ENCODE measurements at places on chromosomes 11 and 22.

- DNase-seq, result no peak
These were observed 20.3 kb downstream of the FAM118B start for GRCh38 chr11:126231725-126232459.

GRCh38 chr11:7994581-7995278 is 7.6 kb downstream of the EIF3F start:
- DNase-seq, result no peak

DNA sequence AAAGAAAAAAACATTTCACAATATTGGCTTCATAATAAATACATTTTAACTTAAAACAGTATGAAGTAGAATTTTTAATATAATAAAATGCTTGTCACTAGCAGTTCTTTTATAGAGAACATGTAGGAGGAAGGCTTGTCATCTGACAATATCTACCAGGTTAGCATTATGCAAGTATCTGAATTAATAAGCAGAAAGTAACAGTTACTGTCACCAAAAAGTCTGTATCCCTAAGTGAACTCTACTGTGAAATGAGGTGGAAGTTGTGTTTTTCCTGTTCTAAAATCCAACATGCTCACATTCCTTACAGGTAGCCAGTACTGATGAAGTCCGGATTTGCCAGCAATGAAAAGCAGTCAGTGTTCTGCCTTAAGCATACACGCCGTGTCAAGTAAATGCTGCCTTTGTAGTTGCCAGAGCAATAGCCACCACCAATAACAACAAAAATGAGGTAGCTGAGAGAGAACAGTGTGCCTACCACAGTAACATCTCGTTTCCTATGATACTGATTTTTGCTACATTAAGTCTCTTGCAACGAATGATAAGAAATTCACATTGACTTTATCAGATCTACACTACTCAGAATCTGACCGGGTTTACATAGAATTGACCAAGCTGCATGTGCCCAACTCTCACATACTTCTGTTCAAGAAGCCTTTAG is 95.5 kb downstream of the SIK3 start:
- no peak for DNase-seq

DNA sequence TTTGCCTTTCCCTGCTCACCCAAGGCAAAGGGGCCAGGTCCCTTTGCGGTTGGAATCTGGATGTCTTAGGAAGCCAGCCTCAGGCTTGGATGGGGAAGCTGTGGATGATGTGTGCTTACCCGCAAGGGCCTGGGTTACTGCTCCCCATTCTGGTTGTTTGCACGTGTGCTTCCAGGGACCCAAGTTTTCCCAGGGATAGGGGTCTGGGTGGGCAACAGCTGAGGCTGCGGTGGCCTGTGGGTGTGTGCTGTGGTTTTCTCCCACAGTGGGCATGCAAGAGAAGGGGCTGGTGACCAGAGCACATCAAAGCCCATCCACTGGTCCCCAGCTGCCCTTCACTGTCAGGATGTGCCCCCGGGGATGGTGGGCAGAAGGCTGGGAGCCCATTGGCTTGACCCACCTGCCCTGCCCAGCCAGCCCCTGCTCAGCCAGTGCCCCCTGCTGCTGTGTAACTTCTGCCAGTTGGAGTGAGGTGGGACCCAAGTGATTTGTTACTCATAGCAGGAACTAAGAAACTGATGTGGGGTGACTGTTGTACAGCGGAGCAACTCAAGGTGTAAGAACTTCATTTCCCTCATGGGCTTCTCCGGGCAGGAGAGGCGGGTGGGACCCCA is 3.3 kb downstream of the CAPN5 start:
- no peak for DNase-seq

DNA sequence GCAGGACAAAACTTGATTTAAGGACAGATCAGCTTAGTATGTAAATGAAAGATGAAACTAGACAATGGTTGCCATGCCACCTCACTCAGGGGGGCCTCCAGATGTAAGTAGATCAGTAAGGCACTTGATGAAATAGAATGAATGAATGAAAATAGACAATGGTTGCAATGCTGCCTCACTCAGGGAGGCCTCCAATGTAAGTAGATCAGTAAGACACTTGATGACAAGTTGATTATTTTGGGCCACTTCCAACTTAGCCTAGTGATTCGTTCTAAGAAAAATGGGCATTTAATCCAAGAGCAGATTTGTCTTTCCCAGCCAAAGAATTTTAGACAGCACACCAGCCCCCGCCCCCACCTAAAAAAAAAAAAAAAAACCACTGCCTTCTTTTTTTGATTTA is 19.2 kb upstream of the SLC5A12 start:
- no peak for DNase-seq

DNA sequence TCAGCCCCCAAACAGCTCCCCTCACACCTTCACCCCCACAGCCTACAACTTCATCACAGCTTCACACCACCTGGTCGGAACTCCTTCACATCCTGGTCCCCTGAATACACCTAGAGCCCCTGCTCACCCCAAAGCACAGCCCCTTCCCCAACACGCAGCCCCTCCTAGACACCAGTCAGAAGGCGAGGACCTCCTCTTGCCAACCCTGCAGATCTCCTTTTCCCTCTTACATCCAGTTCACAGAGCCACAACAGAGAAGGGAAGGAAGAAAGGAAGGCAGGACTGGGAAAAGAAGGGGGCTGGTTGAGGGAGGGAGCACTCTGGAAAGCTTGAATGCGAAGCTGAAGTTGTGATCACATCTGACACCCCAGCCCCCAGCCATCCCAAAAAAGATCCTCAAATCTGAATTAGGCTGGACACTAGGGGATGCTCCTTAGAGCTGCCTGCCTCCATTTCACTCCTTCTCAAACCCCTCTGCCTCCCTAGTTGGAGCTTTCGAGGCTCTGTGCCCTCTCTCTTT is 629 bp downstream of the CCKBR start:
- DNase-seq, result no peak

- no peak for DNase-seq
These were observed 1335.9 kb downstream of the TBC1D22A start for GRCh38 chr22:48098243-48098920.

GRCh38 chr22:41243361-41243760 is 2.6 kb upstream of the CHADL start:
- no peak for DNase-seq

DNA sequence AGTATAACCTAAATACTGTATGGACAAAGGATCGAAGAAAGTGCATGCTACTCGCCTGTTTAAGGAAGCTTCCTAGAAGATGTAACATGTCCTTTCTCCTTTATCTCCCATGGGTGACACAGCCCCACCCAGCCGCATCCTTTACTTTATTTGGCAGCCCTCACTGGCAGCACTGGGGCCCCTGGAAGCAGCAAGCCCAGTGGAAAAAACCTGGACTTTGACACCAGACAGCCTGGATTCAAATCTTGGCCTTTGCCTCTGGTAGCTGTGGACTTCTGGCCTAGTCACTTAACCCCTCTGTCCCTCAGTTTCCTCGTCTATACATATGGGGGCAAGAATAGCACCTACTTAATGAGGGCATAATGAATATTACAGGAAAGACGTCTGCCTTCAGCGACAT is 67.1 kb downstream of the MYEOV start:
- no peak for DNase-seq

DNA sequence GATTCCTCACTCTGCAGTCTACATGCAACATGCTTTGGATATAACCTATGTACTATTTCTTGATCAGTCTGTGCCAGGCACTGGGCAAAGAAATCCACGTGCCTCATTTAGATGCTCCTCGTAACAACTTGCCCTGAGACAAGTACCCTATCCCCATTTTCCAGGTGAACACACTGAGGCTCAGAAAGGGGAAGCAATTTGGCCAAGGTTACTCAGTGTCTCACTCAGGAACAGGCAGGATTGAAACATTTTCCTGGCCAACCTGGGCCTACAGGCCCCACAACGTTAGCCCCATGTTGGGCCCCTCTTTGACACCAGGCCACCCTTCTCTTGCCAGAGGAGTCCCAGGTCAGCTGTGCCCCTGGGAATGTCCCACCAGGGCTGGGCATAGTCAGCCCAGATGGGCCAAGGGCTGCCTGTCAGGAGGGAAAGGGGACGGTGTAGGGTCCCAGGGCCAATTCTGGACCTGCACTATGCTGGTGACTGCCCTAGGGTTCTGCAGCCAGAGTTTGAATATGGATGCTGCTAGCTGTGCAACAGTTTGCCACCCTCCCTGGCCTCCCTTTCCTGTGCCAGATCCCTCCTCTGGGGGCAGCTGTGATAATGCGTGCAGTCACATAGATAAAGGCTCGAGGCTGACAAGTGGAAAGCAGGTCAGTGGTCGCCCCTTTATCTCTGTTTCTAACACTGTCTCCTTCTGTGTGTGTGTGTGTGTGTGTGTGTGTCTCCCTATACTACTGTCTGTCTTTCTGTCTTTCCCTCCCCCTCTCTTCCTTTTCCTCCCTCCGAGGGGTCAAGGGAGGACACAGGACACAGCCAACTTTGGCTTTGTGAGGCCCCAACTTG is 10.4 kb upstream of the EMID1 start:
- DNase-seq, result no peak

DNA sequence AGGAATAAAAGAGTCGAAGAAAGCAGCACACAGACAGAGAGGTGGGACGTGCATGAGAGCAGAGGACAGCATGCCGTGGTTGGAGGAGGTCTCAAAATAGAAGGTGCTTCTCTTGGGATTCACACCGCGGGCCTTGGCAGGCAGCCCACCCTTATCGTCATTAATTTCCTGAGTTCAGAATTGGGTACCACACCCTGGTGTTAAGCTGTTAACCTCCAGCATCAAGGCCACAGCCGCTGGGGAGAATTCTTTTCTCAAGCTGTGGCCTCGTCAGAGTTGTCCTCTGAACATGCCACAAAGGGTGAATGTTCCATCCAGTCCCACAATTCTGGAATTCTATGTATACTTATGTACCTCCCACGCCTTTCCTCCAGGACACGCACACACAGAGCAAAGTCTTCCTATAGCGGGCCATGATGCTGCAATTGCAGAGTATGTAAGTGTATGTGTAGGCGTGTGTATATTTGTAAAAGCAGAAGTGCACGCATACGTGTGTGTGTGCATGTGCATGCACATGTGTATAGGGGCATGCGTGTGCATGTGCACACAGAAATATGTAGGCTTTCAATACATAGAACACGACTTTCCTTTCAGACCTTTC is 39.0 kb downstream of the ADAMTS8 start:
- no peak for DNase-seq

- DNase-seq, result no peak
These were observed 96.1 kb upstream of the AKIP1 start for GRCh38 chr11:8814923-8815240.

GRCh38 chr22:22159384-22159783 is 85.2 kb upstream of the VPREB1 start:
- DNase-seq, result no peak

- no peak for DNase-seq
These were observed 701 bp downstream of the TMEM216 start for GRCh38 chr11:61392981-61393595.

DNA sequence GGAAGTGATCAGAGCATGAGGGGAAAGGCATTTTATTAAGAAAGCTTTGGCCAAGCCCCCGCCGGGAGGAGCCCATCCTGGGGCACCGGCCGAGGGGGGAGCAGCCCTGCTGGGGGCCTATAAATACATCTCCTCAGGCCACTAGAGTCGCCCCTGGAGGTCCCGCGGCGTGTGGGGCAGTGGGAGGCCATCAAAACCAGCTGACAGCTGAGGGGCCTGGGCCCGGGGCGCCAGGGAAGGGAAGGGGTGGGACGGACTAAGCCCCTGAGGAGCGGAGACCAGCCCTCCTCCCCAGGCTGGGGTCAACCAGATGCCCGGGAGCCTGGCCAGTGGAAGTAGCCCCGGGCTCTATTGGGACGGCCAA is 13.1 kb downstream of the SCARF2 start:
- DNase-seq, result no peak

GRCh38 chr22:17767233-17768065 is 6.8 kb downstream of the BID start:
- DNase-seq, result no peak

DNA sequence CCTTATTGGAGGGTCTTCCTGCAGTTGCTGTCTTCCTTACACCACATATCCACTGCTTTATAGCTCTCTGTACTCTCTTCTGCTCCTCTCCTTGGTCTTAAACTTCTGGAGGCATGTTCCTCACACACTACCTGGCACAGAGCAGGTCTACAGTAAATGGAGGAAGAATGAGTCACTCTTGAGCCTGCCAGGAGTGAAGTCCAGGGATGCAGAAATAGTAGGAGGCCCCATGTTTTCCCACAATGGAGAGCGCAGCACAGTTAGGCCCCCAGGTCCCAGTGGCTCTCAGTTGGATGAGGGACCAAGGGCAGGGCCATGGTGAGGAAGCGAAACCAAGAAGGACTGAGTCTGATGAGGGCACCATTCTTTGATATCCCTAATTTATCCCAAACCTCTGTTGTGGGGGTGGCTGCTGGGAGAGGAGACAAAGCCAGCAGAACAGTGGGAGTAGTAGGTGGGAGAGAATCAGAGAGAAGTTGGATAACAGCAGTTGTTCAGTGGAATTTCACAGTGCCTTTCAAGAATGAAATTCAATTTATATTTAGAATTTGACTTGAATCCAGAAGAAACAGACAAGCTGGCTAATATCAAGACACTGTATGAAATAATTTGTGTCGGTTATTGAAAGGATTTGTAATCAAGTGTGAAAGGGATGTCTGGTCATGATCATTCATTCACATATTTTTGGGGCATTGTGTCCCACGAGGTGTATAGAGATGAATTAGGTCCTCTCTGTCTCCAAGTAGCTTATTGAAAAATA is 187.8 kb downstream of the HIPK3 start:
- DNase-seq, result no peak

DNA sequence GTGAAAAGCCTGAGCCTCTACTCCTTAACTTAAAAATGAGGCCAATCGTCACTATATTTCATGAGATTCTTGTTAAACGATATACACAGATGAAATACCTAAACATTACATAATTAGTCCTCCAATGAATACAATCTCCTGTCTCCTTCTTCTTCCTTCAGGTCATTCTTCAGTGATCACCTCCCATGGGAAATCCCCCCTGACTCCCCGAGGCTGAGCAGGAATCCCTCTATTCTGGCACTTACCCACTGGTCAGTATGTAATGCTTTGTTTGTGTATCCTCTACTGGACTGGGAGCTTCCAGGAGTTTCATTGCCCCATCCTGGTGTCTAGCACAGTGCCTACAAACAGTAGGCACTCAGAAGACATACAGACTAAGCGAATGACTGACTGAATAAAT is 52.3 kb downstream of the RAB38 start:
- no peak for DNase-seq

- DNase-seq, result peak; percentile 53
These were observed 90.4 kb upstream of the PARVA start for GRCh38 chr11:12287009-12287373.

DNA sequence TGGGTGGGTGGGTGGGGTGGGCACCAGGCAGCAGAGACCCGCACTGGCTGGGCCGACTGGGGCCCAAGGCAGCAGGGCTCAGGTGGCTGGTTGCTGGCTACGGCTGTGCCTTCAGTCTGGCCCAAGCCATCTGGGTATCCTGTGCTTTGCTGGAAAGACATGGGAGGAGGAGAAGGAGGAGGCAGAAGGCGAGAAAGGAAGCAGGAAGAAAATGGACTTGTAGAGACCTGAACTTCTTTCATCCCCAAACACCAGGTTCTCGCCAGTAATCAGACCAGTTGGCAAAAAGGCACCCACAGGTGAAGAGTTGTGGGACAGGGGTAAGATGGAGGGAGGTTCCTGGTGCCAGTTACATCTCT is 78.8 kb downstream of the IGLL1 start:
- DNase-seq, result no peak

Measured in T1000 (cell line).